ENCODE measurements at places on chromosomes 4 and X.

GRCh38 chr4:154626793-154627484 lies 14.5 kb upstream of the FGG start:
- peak; percentile 62 for DNase-seq

- no peak for DNase-seq
Measured at GRCh38 chr4:110046588-110047049, 133.9 kb downstream of the EGF start.

GRCh38 chrX:17682259-17682658 lies 55.0 kb upstream of the SCML1 start:
- DNase-seq: no peak

DNA sequence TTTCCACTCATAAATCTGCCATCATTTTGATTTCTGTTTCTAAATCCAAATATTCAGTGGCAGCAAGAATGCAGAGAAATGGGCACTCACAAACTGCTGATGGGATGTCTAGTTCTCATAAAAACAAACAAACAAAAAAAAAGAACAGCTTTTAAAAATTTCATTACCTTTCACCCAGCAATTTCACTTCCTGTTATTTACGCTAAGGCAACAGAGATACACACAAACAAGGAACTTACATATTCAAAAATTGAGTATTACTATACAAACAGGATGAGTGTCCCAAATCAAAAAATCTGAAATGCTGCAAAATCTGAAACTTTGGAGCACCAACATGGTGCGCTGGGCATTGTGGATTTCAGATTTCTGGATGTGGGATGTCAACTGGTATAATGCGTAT lies 36.4 kb downstream of the FAT1 start:
- DNase-seq: no peak

DNA sequence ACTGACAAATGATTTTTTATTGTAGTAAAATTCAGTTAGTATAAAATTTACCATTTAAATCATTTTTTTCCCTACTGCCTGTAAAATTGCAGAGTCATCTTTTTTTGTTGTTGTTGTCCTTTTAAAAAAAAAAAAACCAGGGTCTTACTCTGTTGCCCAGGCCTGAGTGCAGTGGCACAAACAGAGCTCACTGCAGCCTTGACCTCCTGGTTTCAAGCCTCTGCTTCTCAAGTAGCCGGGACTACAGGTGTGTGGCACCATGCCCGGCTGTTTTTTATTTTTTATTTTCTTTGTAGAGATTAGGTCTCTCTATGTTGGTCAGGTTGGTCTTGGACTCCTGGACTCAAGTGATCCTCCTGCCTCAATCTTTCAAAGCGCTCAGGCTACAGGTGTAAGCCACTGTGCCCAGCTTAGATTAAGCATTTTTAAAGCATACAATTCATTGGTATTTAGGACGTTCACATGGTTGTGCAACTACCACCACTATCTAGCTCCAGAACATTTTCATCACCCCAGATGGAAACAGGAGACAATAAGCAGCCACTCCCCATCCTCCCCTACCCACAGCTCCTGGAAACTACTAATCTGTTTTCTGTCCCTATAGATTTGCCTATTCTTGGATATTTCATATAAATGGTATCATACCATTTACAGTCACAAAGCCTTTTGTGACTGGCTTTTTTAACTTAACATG lies 59.7 kb upstream of the PGRMC2 start:
- DNase-seq: no peak

DNA sequence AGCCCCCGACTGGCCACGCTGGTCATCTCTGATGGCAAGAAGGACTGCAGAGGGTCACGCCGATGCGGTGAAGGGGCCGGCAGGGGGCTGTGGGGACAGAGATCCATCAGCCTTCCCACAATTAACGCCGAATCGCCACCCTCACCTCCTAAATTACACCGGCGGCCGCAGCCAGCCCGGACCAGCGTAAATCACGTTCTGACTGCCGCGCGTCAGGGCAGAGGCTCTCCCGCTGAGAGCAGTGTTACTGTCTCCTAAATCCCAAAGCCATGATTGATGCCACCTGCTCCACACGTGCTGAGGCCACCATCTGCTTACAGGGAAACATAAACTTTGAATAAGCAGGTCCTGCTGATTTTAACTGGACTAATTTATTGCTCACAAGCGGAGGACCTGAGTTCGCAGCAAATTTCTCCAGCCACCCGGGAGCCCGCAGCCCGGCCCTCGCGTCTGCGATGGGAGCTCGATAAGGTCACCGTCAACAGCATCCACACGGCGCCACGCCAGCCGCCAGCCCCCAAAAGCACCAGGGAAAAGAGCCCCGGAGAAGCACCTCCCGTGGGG lies 127.3 kb upstream of the NKX1-1 start:
- DNase-seq: no peak

GRCh38 chrX:10612215-10612614 lies 8.2 kb downstream of the MID1 start:
- DNase-seq: no peak

DNA sequence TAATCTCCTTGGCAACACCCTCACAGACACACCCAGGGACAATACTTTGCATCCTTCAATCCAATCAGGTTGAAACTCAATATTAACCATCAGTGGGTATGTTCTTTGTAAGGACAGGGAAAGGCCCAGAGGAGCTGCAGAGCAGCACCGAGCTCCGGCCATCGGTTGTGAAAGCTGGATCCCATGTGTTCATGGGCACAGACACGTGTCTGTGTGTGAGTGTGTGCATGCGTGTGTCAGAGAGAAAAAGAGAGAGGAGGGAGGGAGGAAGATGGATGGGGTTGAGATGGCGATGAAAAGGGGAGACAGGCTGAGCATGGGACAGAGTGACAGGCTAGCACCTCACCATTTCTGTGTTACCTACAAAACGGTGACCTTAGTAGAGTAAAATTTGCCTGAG lies 6.8 kb upstream of the BEND2 start:
- DNase-seq: no peak

DNA sequence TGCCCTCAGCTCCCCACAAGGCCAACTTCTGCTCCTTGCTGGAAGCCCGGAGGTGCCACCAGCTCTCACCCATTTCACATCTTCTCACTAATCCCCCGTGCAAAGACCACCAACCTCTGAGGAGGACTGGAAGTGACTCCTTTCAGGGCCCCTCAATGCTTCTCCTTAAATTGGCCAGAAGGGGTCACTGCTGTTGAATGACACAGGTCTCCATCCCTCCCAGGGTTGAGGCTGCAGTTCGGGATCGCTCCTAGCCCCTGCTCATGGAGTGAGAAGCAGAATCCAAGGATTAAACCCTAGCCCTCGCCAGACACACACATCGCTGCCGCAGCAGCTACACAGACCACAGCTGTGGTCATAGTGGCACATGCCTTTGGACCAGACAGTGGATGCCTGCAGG lies 279.5 kb upstream of the TAPT1 start:
- DNase-seq: peak; percentile 38

DNA sequence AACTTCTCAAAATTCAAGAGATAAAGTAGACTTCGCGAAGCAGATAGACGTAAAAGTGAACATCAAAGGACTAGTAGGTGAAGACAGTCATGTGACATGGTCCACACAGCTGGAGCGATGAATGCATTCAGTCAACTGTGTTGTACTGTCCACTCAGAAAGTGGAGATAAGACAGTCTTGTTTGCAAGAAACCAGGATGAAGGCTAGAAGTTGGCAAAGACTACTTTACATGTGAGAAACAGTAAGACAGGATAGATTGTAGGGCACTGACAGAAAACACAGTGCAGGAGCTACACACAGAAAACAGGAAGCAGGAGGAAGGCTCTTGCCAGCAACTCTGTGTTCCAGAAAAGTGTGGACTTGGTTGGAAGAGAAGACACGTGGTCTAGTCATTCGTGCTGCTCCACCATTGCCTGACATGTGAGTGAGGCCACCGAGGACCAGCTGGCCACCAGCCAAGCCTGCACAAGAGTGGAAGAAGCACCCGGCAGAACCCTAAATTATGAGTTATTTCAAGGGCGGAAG lies 78.9 kb downstream of the FAT1 start:
- DNase-seq: no peak

DNA sequence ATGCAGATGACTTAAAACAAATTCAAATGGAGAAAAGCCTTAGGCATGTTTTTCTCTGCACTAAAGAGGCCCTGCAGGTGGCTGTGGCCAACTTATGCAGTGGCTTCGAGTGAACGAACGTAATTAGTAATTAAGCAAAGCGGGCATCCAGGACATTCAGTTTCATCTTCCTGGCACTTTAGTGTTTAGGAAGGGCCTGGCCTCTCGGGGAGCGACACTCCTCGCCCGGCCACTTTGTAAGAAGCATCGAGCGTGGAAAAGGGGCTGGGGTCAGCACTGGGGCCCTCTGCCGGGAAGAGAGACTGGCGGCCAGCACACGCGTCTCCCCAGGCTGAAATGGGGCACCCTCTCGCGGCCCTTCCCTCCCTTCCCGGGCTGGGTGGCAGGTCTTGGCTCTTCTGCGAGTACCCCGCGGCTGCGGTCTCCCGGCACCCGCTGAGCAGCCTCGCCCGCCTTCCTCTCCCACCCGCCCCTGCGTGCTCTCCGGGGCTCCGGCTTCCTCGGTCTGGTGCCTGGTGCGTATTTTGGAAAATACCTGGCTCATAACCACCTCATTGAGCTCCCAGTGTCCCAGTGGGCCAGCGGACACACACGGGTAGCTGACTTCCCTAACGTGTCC lies 677 bp upstream of the CYP4V2 start:
- no peak for DNase-seq

DNA sequence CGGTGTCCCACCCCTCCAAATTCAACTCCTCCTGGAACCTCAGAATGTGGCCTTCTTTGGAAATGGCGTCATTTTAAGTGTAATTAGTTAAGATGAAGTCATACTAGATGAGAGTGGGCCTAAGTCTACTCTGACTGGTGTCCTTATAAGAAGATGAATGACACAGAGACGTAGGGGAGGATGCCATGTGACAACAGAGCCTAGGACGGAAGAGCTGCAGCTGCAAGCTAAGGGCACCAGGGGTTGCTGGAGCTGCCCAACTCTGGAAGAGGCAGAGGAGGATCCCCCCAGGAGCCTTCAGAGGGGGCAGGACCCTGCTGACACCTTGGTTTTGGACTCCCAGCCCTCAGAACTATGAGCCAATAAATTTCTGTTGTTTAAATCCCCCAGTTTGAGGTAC lies 115.1 kb downstream of the STK32B start:
- DNase-seq: no peak

GRCh38 chr4:169314906-169315305 lies 44.1 kb upstream of the SH3RF1 start:
- no peak for DNase-seq

GRCh38 chrX:132094164-132094563 lies 33.7 kb downstream of the FRMD7 start:
- DNase-seq: no peak

DNA sequence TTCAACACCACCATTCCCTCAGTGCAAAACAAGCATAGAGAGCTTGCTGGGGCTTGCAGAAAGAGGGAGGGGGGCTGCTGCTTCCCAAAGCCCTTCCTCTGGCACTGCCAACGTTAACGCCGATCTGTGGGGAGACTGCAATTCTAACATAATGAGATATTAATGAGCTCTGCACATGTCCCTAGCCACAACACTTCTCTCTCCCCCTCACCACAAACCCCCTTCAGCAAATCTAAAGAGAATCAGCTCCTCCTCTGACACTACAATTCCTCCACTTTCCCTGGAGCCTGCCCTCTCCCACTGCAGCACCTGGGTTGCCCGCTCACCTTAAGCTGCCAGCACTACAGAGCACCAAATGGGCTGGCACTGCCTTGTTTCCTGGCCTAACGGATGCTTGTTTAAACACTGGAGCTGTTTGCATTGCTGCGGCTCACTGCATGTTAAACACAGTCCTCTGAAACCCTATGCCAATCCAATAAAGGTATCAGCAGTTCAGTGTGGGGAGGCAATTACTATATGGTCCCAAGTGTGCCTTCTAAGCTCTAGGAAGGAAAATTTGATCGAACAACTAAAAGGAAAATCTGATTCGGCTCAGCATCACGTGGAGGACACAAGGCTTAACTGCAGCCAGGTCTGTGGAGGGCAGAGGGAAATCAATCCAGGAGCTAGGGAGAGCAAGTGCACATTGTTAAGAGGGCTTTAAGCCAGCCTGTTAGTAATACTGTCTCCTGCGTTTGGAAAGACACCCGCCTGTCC lies 232.4 kb downstream of the MAML3 start:
- no peak for DNase-seq

GRCh38 chrX:139930401-139930800 lies 2.5 kb downstream of the ATP11C start:
- DNase-seq: no peak

DNA sequence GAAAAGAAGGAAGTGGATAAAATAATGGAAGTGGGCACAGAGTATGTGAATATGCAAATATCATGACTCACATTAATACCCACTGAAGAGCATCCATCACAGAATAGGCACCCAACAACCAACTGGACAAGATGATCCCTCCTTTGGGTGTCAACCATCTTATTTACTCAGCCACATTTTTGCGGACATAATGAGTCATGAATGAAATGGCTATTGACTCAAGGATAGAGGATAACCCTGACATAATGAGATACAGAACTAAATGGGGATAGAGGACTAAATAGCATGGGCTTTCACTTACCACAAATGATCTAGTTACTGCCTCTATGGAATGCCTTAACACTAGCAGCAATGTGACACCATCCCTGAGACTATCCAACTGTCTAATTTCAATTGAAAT lies 224.7 kb downstream of the ANTXR2 start:
- no peak for DNase-seq

- DNase-seq: no peak
Measured at GRCh38 chrX:20352504-20352903, 85.8 kb upstream of the RPS6KA3 start.

GRCh38 chrX:132474544-132475248 lies 14.1 kb downstream of the MBNL3 start:
- DNase-seq: no peak

GRCh38 chr4:87938746-87939145 lies 36.8 kb upstream of the SPP1 start:
- no peak for DNase-seq

DNA sequence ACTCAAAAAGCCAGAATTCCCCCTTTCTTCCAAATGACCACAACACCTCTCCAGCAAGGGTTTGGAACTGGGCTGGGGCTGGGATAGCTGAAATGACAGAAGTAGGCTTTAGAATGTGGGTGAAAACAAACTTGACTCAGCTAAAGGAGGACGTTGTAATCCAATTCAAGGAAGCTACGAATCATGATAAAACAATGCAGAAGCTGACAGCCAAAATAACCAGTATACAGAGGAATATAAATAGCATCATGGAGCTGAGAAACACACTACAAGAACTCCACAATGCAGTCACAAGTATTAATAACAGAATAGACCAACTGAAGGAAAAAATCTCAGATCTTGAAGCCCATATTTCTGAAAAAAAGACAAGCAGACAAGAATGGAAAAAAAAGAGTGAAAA lies 95.8 kb upstream of the TET2 start:
- DNase-seq: no peak

DNA sequence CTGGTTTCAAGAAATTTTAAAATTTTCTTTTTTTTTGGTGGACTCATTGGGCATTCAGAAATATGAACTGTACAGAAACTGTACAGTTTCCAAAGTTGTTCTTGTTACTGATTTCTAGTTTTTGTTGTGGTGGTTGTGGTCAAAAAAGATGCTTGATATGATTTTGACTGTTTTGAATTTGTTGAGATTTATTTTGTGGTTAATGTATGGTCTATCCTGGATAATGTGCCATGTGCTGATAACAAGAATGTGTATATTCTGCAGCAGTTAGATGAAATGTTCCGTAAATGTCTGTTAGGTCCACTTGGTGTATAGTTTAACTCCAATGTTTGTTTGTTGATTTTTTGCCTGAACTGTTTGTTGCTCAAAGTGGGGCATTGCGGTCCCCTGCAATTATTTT lies 127.6 kb upstream of the NUDT6 start:
- DNase-seq: no peak

GRCh38 chrX:74280759-74281158 lies 23.2 kb upstream of the ZCCHC13 start:
- DNase-seq: no peak
